ENCODE measurements at places on chromosomes 13 and 19. TPM values are rescaled to one million over a fixed set of nuclear protein-coding genes. Genes with fewer than 3 reads are reported as not detected.

- DNase-seq = no peak
These were observed 12.7 kb downstream of the SLC27A1 start for GRCh38 chr19:17482877-17483604.

- no peak for DNase-seq
These were observed 20.3 kb downstream of the RFX1 start for GRCh38 chr19:13985771-13986347.

Gene ZNF490
- total RNA-seq = 8.6 TPM

GRCh38 chr13:34708566-34709313 is 233.3 kb upstream of the NBEA start:
- DNase-seq = no peak

GRCh38 chr13:33642374-33643065 is 175.4 kb upstream of the RFC3 start:
- DNase-seq = peak; percentile 14

DNA sequence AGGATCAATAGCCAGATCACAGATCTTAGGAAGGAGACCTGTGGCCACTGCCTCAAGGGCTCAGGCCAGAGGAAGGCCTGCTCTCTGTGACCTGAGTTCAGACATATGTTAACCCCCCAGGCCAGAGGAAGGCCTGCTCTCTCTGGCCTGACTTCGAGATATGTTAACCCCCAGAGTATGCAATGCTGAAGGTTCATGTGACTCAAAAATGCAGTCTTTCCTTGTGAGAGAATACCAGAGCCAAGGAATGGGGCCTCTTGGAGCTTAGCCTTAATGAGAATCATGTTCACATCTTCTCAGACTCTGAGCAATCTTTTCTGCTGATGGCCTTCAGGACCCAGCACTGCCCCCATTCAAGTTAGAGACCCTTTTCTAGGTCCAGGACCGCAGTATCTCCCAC is 36.7 kb downstream of the MBNL2 start:
- no peak for DNase-seq

DNA sequence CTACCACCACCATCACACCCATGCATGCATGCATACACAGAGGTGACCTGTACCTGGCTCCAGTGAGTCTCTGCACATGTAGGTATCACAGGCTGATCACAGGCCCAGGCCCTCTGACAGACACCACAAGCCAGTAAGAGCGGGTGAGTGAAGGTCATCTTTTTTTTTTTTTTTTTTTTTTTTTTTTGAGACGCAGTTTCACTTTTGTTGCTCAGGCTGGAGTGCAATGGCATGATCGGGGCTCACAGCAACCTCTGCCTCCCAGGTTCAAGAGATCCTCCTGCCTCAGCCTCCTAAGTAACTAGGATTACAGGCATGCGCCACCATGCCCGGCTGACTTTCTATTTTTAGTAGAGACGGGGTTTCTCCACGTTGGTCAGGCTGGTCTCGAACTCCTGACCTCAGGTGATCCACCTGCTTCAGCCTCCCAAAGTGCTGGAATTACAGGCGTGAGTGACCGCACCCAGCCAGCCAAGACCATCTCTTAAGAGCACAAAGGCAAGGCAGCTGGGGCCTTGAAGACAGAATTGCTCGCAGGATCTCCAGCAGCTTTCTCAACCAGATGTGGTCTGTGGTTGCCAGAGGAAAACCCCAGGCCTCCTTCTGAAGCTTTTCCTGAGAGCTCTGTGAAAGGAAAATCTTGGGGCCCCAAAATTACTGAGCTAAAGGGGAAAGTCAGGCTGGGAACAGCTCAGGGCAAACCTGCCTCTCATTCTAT is 3.2 kb upstream of the NKG7 start:
- DNase-seq = no peak

Gene CPAMD8
- total RNA-seq = 2.3 TPM

Gene CRB3
- total RNA-seq = 86.0 TPM

Gene STAP2
- total RNA-seq = 330 TPM

DNA sequence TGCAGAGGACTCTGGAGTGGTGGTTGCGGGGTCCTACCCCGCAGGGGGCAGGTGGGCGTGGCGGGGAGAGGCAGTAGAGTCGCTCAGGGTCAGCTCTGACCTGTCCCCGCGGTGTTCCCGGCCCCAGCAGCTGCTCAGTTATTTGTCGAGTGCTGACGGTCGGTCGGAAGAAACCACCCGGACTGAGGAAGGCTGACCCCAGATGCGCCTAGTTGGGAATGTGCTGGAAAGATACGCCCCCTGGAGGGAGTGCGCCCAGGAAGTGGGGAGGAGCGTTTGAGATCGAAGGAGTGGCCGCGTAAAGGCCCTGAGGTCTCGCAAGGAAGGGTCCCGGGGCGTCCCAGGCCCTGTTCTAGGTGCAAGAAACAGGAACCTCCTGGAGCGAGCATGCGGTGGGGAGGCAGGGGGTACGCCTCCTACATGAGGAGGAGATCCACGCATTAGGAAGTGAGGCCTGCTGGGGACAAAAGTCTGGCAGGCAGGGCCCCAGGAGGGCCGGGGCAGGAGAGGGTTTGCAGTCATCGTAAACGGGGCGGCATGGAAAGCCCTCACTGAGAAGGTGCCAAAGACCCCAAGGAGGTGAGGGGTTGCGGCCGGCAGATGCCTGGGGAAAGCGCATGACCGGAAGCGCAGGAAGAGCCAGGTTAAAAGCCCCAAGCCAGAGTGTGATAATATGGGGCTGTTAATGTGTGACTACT is 9.2 kb downstream of the CCDC8 start:
- peak; percentile 76 for DNase-seq

Gene LILRB4
- total RNA-seq = 3.0 TPM

GRCh38 chr19:38537071-38537936 is 80.4 kb downstream of the MAP4K1 start:
- no peak for DNase-seq

- DNase-seq = no peak
These were observed 6.4 kb upstream of the LGALS13 start for GRCh38 chr19:39595950-39596349.

Gene URAD
- 23.9 TPM for total RNA-seq

Gene TIMM44
- 55.5 TPM for total RNA-seq

Gene MBD3L2
- total RNA-seq = not detected

Gene ITGBL1
- 2.3 TPM for total RNA-seq

DNA sequence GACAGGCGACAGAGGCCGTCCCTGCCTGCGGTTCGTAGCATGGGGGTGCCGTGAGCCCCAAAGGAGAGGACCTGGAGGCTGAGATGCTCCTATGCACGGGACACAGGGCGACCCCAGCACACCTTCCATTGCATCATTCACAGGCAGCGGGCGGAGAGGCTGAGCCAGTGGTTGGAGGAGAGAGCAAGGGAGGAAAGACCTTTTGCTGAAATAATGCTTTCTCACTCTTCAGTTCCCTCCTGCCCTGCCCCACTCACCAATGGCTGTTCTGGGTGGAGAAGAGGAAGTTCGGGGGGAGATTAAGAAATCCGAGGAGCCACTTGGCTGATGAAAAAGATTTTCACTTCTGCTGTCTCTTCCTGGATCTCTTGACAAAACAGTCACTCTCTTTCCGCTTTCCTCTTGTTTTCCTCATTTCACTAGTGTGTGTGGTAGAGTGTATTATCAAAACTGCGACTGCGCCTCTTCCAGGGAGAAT is at the start of gene NLRP12:
NLRP12 (minus strand) TSS at position 181 of the 478 bp plus-strand sequence; CDS start at position 41, 140 bp downstream.
- no peak for DNase-seq

Gene GARIN5A
- total RNA-seq = 1.7 TPM

GRCh38 chr19:32195706-32196610 is 149.5 kb upstream of the ZNF507 start:
- DNase-seq = no peak

Gene INSL3
- not detected for total RNA-seq

Data from mucosa of descending colon (tissue), 3 donors.